Naive thymus-derived CD4-positive, alpha-beta T cell (primary cell): ENCODE measurements at places on chromosomes 2 and 18. TPM values are rescaled to one million over a fixed set of nuclear protein-coding genes. Genes with fewer than 3 reads are reported as not detected.

EVX2 gene
- total RNA-seq = not detected

SH2D6 gene
- 0.94 TPM for total RNA-seq

- H3K36me3 ChIP-seq = no peaks in the 10 kb centered on the region
- H3K4me1 ChIP-seq = no peaks in the 10 kb centered on the region
- DNase-seq = no peak
- no peak overlapping the region for H3K27ac ChIP-seq
- H3K27me3 ChIP-seq = no peaks in the 10 kb centered on the region
Observed at GRCh38 chr2:43453179-43454170, 142.4 kb downstream of the THADA start.

GRCh38 chr2:159797543-159798375 is at the start of gene CD302:
TSS of gene CD302 (minus strand) at chr2:159798208. CDS start at chr2:159798198, 10 bp downstream.
- no peaks in the 10 kb centered on the region for H3K36me3 ChIP-seq
- peak; percentile 6 for DNase-seq
- H3K4me1 ChIP-seq = no peaks in the 10 kb centered on the region
- no peak within 1 kb of the TSS for H3K27ac ChIP-seq
- peak within 1 kb of the TSS; percentile 28 for H3K4me3 ChIP-seq
- H3K27me3 ChIP-seq = no peaks in the 10 kb centered on the region

- H3K27me3 ChIP-seq = no peaks in the 10 kb centered on the region
- no peak overlapping the region for H3K4me3 ChIP-seq
Observed at GRCh38 chr2:166388481-166389070, 12.8 kb upstream of the SCN9A start.

C2orf78 gene
- not detected for total RNA-seq

DNA sequence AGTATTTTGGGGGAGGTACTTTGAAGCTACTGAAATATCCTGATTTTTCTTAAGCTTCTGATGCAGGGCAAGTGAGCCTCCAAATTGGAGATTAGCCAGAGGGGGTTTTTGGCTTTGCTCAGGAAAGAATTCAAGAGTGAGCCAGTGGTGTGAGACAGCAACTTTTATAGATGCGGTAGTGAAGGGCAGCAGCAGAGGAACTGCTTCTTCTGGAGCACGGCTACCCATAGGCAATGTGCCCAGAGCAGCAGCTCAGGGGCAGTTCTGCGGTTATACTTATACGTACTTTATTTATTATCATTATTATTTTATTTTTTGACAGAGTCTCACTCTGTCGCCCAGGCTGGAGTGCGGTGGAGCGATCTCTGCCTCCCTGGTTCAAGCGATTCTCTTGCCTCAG is 19.8 kb upstream of the NT5DC4 start:
- H3K27ac ChIP-seq = no peak overlapping the region
- H3K27me3 ChIP-seq = no peaks in the 10 kb centered on the region
- DNase-seq = no peak
- peaks cover 5% of the 10 kb centered on the region for H3K4me1 ChIP-seq

DNA sequence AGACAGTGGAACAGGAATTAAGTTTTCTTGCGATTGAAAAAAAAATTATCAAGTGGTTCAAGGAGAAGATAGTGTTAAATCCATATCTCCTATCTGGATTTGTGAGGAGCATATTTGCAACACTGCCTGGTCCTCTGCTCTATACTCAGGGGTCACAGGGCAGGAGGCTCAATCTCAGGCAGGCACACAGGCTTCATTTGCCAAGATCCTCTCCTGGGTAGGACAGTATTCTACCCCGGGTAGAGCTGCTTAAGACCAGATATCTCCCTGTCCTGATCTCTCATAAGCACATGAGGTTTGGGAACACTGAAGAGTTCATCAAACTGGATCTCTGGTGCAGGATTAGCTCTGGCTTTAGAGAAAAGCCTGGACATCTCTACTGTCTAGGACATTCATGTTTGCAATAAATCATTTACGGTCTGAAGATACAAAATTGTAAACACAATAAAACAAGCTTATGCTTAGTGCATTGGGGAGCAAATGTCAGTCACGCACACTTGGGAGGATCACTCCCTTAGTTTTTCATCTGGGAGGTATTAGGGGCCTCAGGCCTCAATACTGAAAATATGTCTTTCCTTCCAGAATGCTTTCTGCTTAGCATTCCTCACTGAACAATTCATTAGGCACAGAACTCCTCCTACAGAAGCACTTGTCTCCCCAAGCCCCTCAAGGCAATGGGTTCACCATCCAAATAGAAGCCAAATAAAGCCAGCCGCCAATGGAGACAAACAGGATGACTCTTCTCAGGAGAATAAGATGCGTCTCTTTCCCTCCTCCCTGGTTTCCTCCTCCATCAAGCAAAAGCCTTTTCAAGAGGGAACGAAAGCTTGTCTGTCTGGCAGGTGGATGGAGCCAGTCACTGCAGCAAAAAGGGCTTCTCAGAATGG is 34.1 kb upstream of the LCLAT1 start:
- no peaks in the 10 kb centered on the region for H3K36me3 ChIP-seq
- H3K27me3 ChIP-seq = no peaks in the 10 kb centered on the region
- DNase-seq = no peak
- H3K27ac ChIP-seq = no peak overlapping the region
- H3K4me1 ChIP-seq = peaks cover 19% of the 10 kb centered on the region

RGPD8 gene
- 28.0 TPM for total RNA-seq

DNA sequence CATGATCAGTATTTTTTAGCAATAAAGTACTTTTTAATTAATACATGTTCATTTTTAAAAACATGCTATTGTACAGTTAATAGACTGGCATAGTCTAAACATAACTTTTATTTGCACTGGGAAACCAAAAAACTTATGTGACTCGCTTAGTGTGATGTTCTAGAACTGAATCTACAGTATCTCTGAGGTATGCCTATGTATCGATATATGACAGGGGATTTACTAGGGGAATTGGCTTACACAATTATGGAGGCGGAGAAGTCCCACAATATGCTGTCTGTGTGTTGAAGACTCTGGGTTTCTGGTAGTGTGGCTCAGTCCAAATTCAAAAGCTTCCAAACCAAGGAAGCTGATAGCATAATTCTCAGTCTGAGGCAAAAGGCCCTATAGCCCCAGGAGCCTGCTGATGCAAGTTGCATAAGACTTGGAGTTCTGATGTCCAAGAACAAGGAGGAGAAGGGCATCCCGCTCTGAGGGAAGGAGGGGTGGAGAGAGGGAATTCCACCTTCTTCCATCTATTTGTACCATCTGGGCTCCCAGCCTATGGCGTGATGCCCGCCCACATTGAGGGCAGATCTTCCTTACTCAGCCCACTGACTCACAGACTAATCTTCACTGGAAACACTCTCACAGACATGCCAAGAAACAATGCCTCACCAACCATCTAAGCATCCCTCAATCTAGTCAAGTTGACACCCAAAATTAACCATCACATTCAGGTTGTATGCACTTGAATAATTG is 27.5 kb downstream of the ZNF638 start:
- H3K27ac ChIP-seq = no peak overlapping the region
- H3K4me3 ChIP-seq = no peak overlapping the region
- DNase-seq = no peak
- no peaks in the 10 kb centered on the region for H3K4me1 ChIP-seq
